ENCODE measurements at places on chromosomes 1 and 21.

DNA sequence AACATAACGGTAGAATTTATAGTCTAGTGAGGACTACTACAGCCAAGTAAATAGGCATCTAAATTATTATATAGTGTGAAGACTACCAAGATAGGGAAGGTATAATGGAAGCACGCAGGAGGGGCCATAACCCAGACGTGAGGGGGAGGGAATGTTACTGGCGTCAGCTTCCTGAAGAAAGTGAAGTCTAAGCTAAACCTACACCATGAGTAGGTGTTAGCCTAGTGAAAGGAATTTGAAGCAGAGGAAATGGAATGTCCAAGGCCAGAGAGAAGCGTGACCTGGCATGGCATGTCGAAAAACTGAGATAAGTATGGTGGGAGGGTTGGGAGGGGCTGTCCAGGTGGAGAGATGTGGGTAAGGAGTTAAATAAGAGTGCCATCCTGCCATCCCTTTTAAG, 140.5 kb downstream of the SLC44A5 start:
- peak; percentile 34 for DNase-seq

GRCh38 chr1:79496129-79496528, 489.6 kb upstream of the ADGRL4 start:
- no peak for DNase-seq

GRCh38 chr1:44134071-44134920, 7.1 kb downstream of the KLF18 start:
- no peak for DNase-seq

DNA sequence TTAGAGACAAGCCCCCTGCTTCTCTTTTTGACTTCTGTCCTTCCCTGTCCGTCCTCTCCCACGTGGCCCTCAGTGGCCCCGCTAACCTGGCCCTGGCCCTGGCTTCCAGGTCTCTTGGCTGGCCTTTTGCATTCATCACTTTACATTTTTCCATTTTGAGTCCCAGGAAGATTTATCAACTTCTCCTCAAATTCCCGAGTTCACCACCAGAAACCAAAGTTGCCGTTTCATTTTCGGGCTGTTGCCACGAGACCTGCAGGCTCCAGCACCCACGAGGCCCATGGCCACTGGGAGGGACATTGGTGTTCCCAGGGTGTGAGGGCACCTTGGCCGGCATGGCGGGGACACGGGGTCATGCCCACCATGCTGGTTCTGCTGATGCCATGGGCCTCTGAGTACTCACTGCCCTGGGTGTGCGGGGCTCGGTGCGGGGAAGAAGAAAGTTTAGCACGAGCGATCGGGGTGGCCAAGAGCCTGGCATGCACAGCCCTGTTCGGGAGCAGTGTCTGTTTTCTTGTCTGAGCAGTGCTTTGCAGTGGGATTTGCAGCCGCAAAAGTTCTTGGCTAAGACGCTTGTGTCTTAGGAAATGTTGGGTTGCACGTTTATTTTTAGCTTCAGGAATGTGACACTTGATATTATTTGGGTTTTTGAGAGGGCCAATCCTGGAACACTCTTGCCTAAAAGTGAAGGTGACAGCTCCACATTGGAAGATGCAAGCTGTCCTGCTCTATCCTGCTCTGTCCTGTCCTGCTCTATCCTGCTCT, 40.4 kb upstream of the ADARB1 start:
- no peak for DNase-seq

DNA sequence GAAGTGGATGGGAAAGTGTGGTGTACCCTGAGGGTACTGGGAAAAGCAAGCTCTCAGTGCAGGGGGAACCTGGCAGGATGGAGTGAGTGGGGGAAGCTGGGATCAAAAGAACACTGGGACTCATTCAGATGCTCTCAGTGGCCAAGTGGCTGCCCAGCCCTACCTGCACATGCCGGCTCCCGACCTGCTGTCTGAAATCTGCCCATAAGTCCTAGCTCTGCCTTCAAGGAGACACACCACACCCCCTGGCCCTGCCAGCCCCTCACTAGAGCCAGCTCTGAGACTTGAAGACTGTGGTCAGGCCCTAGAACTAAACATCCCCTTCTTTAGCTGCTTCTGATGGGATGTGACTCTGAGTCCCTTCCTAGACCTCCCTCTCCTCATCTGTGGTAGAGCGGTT, 2.2 kb downstream of the TMEM54 start:
- no peak for DNase-seq

DNA sequence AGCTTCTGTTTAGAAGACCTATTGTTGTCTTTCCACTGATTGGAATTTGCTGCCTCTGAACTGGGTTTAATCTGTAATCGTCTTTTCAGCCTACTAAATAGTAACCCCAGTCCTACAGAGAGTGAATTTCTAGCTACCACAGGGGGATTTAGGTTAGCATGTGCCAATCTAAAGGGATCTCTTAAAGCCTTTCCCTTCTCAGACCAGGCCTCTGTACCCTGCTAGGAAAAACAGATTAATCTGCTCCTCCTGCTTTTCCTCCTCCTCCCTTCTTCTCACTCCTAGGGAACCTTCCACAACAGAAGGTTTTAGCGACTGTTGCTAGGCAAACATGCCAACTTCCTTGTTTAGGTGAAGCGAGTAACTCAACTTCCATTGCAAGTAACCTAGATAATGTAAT, 1.3 kb upstream of the RC3H1 start:
- peak; percentile 90 for DNase-seq

DNA sequence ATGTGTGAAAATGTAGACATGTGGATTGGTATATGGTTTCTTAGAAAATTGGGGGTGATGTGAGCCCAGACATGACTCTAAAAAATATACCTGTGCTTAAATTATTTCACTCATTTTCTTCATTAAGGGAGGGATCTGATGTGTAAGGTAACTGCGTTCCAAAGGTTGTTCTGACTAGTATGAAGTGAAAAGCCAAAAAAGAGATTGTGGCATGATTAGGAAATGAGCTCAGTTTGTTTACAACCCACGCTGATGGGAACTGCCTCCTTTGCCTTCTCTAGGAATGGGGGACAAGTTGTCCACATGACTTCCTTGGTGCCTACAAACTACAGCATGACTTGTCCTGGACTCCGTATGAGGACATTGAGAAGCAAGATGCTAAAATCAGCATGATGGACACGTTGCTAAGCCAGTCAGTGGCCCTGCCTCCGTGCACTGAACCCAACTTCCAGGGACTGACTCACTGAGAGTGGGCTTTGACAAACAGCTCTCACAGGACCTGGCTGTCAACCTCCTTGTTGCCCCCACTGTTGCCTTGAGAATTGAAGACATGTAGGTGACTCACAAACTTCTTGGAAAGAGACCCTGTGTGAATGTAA, 8.0 kb downstream of the C1orf50 start:
- DNase-seq: no peak

GRCh38 chr1:45765999-45766792, 15.7 kb upstream of the IPP start:
- DNase-seq: no peak

DNA sequence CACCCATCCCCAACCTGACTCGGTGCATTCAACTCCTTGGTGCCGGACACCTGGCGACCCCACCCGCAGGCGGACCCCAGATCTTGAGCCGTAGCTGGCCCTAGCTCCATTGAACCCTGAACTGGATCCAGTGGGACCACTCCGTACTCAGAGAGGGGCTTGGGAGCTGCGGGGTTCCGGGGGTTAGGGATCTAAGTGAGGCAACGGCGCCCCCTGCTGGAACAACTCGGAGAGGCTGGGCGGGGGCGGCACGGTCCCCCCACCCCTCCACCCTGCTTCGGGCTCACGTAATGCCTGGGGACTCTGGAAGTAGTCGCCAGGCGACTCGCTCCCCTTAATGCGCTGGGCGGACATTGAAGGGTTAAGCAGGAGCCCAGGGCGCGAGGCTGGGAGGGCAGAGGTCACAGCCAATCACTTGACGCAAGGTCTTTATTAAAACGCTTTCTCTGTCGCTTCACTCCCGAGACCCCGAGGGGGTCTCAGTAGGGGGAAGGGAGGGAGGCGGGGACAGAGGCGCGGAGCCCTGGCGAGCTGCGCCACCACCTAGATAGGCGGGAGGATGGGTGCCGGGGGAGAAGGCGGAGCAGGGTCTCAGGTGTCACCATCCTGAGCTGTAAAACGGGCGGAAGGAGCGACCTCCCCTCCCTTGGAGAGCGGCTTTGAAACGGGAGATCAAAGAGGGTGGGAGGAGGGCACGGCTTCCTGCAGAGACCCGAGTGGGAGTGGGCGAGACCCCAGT, 704 bp upstream of the CRABP2 start:
- DNase-seq: peak; percentile 58

- DNase-seq: peak; percentile 52
These were observed 10.8 kb downstream of the OSBPL9 start for GRCh38 chr1:51627672-51628071.

GRCh38 chr1:15668089-15668754, 15.9 kb upstream of the PLEKHM2 start:
- DNase-seq: peak; percentile 55

- DNase-seq: peak; percentile 94
These were observed 1.1 kb upstream of the EDN2 start for GRCh38 chr1:41485605-41486004.

DNA sequence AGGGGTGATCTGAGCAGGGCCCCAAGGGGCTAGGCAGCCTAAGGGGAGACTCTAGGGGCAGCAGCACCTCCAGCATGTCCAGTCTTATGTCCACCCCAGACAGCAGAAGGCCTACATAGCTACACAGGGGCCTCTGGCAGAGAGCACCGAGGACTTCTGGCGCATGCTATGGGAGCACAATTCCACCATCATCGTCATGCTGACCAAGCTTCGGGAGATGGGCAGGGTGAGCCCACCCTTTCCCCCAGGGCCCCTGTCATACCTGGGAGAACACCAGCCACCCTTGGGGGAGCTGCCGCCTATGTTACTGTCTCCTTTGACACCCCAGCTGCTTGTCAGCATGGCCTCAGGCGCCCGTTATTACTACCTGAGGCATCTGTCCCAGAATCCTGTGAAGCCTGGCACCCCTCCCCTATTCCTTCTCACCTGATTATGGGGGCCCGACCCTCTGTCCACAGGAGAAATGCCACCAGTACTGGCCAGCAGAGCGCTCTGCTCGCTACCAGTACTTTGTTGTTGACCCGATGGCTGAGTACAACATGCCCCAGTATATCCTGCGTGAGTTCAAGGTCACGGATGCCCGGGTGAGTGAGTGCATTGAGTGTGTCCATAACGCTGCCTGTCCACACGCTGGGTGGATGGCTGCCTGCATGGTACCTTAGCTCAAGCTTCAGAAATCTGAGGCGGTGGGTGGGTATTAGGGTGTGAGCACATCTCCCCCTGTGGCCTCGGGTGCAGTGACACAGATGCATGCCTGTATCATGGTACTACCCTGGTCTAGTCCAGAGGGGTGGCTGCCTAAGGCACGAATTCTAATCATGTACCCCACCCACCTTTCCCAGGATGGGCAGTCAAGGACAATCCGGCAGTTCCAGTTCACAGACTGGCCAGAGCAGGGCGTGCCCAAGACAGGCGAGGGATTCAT, 29.7 kb upstream of the KDM4A start:
- DNase-seq: no peak

- DNase-seq: peak; percentile 58
These were observed 64.7 kb upstream of the HIVEP3 start for GRCh38 chr1:41983451-41983850.

GRCh38 chr1:72235062-72235461, 47.3 kb downstream of the NEGR1 start:
- DNase-seq: no peak

DNA sequence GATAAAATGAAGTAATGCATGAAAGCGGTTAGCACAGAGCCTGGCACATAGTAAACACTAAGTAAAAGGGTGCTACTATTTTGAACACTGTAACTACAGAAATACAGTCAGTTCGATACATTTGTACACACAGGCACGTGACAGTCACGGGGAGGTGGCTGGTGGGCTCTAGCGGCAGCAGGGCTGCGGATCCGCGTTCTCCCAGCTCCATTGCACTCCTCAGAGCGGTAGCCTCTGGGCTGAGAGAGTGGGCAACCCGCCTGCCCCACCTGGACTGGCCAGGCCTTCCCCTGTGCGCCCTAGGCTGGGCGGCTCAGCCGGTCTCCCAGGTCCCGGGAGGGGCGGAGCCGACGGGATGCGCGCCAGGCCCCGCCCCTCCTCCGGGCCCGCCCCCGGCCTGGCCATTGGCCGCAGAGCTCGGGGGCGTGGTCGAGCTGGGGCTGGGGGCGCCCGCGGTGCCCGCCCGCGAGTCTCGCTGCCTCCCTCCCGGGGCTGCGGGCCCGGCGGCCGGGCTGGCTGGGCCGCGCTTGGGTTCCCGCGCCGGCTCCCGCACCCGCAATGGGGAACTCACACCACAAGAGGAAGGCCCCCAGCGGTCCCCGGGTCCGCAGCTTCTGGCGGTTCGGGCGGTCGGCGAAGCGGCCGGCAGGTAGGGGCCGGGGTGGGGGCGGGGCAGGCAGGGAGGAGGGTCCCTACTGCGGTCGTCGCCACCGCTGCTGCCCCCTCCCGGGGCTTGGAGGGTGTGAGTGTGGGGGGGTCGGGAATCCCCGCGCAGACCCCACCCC, 51.2 kb upstream of the SYNC start:
- DNase-seq: peak; percentile 81
